Uterus (tissue), 4 donors: ENCODE measurements at places on chromosomes 5 and 9. TPM values are rescaled to one million over a fixed set of nuclear protein-coding genes. Genes with fewer than 3 reads are reported as not detected.

Gene SCGB3A2
- total RNA-seq = not detected

Gene CMYA5
- total RNA-seq = 49.4 TPM

Gene ANKRD55
- total RNA-seq = not detected

- H3K36me3 ChIP-seq = no peaks in the 10 kb centered on the region
- no peak overlapping the region for H3K4me3 ChIP-seq
- no peaks in the 10 kb centered on the region for H3K27me3 ChIP-seq
- H3K27ac ChIP-seq = no peak overlapping the region
- no peak for DNase-seq
- H3K4me1 ChIP-seq = no peaks in the 10 kb centered on the region
Measured at GRCh38 chr9:8356406-8356805, 556.8 kb upstream of the DMAC1 start.

GRCh38 chr5:1540831-1541701 is 17.3 kb upstream of the LPCAT1 start:
- no peaks in the 10 kb centered on the region for H3K36me3 ChIP-seq
- no peak overlapping the region for H3K27ac ChIP-seq
- H3K4me3 ChIP-seq = no peak overlapping the region
- no peaks in the 10 kb centered on the region for H3K27me3 ChIP-seq
